ENCODE measurements at places on chromosomes 7 and 10.

- no peak for DNase-seq
These were observed 3.4 kb downstream of the CRPPA start for GRCh38 chr7:16417906-16418305.

- DNase-seq = no peak
These were observed 44.1 kb downstream of the SFTPD start for GRCh38 chr10:79904671-79905321.

DNA sequence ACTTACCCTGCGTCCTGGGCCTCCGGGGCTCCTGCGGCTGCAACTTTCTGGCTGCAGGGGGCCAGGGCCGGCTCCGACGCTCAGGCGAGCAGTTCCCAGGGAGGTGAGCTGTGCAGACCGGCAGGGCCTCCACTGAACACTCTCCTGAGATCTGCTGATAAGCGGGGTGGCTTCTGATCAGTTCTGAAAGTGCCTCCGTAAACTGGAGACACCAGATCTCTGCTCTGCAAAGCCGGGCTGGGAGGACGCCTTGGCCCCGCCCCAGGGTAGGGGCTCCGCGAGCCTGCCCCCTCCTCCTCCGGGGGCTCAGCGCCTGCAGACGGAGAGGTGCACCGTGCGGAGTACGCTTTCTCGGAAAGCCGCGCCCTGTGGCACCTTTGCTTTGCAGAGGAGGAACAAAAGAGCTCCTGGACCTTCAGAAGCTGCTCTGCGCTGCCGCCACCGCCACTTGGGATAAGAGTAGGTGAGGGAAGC lies 141.3 kb upstream of the VKORC1L1 start:
- no peak for DNase-seq

DNA sequence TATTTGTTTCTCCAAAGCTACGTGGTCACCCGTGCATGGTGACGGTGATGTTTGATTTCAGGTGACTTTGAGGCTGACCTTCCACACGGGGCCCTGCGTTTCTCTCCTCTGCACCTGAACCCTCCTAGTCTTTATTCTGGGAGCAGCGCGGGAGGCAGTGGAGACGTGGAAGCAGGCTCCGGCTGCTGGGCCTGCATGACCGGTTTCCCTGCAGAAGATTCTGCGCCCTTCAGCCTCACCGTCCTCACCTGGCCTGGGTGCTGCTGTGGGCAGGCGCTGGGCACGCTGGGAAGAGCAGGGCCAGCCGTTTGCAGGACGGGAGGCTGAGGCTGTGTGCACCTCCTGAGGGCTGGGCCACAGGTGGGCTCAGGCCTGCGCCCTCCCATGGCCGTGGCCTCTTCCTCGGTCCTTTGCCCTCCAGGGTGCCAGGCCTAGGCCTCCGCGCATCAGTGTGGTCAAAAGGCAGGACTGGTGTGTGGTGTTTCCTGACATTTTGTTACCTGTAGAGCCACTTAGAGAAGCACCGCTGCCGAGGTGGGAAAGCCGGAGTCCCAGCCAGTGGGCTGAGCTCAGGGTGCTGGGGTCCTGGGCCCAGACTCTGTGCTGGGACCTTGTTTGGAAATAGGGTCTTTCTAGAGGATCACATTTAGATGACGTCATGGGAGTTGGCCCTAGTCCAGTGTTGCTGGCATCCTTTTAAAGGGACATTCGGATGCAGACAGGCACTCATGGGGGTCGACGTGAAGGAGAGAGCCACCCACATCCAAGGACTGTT lies 478.3 kb downstream of the DNAJB6 start:
- no peak for DNase-seq

Measured in non-pigmented ciliary epithelial cell (primary cell).